Stimulated activated CD8-positive, alpha-beta memory T cell treated with anti-CD3 and anti-CD28 coated beads, Interleukin-4, amount 100 ng/mL, for 4 hours (primary cell): ENCODE measurements at places on chromosomes 1 and 21.

GRCh38 chr1:160031365-160032164 is at the start of gene PIGM:
Gene PIGM (minus strand): TSS chr1:160031990. CDS start chr1:160031739, 251 bp downstream.
- peak; percentile 89 for DNase-seq

DNA sequence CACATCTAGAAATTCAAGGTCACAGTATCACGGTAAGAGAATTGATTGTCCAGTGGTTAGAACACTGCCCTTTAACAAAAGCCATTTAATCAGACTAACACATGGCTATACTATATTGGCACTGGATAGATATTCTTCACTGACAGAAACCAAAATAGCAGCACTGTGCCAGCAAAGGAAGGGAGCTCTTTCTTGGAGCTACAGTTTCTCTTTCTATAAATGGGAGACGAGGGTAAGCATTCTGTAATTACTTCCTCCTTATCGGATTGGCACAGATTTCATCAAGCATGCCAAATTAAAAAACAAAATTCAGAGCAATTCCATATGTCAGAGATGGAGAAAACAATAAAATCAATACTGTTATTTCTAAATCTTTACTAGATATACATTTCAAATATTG is 115.7 kb upstream of the CACYBP start:
- DNase-seq, result no peak

GRCh38 chr1:155913969-155914757 is 3.0 kb upstream of the RIT1 start:
- DNase-seq, result no peak

DNA sequence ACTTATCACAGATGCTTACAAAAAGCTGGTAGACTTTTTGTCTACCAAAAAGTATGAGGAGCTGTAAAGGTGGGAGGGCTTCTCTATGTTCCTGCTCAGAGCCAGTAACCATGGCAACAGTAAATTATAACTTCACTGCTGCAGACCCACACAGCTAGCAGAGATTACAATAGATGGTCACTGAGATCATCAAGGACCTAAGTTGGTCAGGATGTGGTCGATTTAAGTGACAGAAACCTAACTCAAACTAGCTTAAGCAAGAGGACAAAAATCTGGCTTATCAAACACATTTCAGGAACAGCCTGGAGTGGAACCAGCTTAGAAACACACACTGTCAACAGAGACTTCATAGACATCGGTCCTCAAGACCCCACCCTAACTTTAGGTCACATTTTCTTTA is 113.4 kb upstream of the ATP1A1 start:
- no peak for DNase-seq
